ENCODE measurements at places on chromosomes 13 and 19. TPM values are rescaled to one million over a fixed set of nuclear protein-coding genes. Genes with fewer than 3 reads are reported as not detected.

Gene CD33
- 3.9 TPM for total RNA-seq

Gene MYO1F
- total RNA-seq = 20.0 TPM

Gene PRR22
- total RNA-seq = 1.1 TPM

Gene FNDC3A
- total RNA-seq = 64.2 TPM

Gene CLDND2
- not detected for total RNA-seq

Gene LILRB2
- 4.2 TPM for total RNA-seq

Gene ZNF563
- total RNA-seq = 5.3 TPM

Gene ZNF878
- 0.93 TPM for total RNA-seq

Gene CERS1
- total RNA-seq = 6.8 TPM

Gene OR7C1
- total RNA-seq = under 0.01 TPM

Gene LILRB3
- 18.0 TPM for total RNA-seq

Gene SLC25A23
- 59.8 TPM for total RNA-seq

Gene SYCN
- total RNA-seq = not detected

Gene GRK1
- total RNA-seq = not detected

Gene ZNF382
- total RNA-seq = 14.8 TPM

Gene AXL
- total RNA-seq = 48.8 TPM

Gene SLC25A41
- 0.53 TPM for total RNA-seq

Gene ECSIT
- total RNA-seq = 49.9 TPM

Gene F7
- total RNA-seq = 2.6 TPM

Gene MBD3L2
- total RNA-seq = not detected

Gene MIR17HG
- 7.2 TPM for total RNA-seq

Gene TMEM147
- 74.1 TPM for total RNA-seq

Gene LRRC25
- 5.4 TPM for total RNA-seq

Gene RAP2A
- 45.7 TPM for total RNA-seq

Gene PCDH20
- 5.0 TPM for total RNA-seq

Gene RAB3A
- total RNA-seq = 8.8 TPM

Gene ZNF540
- total RNA-seq = 1.9 TPM

Gene LCP1
- total RNA-seq = 25.2 TPM

Gene IL12RB1
- total RNA-seq = 1.3 TPM

Gene ZNF865
- total RNA-seq = 10.3 TPM

Gene ATP7B
- total RNA-seq = 16.8 TPM

Gene CYSLTR2
- 1.1 TPM for total RNA-seq

Gene LIM2
- not detected for total RNA-seq

Gene SPACA6
- total RNA-seq = 15.0 TPM

Gene KLK14
- total RNA-seq = 0.18 TPM

Gene ATP8A2
- 4.1 TPM for total RNA-seq

Gene CEACAM8
- 2.5 TPM for total RNA-seq

Gene GADD45B
- 73.0 TPM for total RNA-seq

Gene SCAF1
- total RNA-seq = 30.1 TPM

Gene NLRP9
- total RNA-seq = not detected

Gene PABPC3
- total RNA-seq = 0.23 TPM

Gene CD70
- 0.29 TPM for total RNA-seq

Gene ZNF829
- 3.3 TPM for total RNA-seq
